ENCODE measurements at places on chromosomes 5 and 9.

GRCh38 chr9:107485458-107486043 is 4.0 kb downstream of the KLF4 start:
- DNase-seq, result no peak

GRCh38 chr9:105912863-105913516 is 218.6 kb downstream of the TMEM38B start:
- DNase-seq, result no peak

DNA sequence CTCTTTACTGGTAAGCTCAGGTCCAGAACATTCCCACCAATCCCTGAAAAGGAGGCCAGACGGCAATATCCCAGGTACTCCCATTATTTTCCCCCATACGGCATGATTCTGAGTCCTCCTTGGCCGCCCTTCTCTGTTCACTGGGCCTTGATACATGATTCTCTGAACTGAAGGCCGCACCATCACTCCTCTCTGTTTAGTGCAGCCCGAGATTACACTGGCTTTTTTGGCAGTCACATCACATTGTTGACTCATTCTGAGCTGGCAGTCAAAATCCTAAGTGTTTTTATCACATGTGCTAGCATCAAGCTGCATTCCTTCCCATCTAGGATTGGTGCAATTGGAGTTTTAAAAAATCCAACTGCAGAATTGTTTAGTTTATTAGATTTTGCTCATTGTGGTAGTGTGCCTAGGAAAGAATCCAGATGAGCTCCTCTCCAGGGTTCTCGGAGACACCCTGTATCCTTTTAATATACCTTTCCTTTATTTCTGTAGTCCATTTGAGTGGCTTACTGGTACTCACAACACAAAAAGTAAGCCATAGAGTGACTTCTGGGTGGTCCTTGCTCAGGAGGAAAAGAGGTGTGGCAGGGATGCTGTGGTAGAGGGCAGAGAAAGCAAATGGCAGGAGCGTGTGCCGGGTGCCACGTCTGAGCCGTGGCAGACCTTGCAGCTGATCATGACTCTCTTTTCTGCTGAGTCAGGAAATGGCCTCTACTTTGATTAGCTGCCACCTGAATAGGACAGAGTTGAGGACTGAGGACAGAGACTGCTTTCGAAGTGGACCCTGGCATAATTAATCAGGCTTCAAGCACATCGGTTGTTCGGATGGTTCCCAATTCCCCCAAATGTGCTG is 121.1 kb upstream of the IL12B start:
- no peak for DNase-seq

- DNase-seq, result no peak
Observed at GRCh38 chr5:106940986-106941385, 729.8 kb downstream of the EFNA5 start.

DNA sequence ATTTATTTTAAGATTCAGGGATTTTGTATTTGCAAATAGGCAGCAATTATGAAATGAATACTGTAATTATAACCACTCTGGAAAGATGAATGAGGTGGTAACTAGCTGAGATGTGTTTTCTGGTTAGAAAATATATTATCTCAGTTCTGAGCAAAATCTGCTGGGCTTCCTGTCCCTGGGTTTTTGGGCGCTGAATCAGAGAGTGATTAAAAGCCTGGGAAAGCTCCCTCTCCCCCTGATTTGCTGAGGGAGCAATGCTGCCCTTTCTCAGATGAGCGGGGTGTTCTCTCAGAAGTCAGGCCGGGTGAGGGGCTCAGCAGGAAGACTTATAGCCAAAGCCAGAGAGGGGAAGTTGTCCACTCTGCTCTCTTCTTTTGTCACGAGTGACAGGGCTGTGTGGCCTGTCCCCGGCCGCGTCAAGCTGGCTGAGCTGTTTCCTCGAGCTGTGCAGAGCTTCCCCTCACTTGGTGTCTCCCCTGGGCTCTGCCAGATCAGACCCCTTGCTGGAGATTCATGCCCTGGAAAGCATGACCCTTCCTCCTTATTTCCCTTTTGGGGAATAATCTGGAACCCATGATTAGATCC is 39.8 kb upstream of the PITX1 start:
- no peak for DNase-seq

DNA sequence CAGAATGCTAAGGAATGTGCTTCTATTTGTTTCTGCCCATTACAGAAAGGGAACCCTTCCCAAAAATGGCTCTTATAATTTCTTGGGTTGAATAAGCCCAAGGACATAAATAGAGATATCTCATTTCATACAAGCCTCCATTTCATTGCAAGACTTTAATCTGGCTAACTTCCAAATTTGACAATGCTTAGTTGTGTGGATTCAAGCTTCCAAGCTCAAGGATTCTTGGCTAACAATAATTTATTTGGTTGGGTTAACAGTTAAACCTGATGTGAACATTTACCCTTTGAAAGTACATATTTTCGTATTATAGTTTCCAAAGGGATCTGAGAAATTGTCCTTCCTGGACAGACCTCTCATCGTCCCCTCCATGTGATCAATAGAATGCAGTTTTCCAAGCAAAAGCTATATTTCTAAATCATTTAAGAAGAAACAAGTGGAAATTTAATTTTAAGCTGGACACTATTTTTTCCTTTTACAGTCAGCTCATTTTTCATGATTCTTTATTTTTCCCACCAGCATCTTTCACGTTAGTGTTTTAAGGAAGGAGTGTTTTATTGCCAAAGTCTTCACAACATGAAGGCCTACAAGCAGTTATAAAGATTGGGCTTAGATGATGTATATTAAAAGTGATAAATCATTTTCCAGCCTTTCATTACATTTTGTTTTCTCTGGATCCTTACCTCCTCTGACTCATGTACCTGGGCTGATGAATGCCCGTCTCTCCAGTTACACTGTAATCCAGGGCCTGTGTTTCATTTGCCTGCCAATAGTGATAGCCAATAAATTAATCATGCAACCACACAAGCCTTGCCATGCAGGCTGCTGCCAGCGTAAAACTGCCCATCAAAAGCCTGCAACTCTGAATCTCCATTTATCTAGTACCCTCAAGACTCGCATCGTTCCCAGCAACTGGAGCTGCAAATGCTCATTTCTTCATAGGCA is 176.7 kb downstream of the NTRK2 start:
- no peak for DNase-seq

DNA sequence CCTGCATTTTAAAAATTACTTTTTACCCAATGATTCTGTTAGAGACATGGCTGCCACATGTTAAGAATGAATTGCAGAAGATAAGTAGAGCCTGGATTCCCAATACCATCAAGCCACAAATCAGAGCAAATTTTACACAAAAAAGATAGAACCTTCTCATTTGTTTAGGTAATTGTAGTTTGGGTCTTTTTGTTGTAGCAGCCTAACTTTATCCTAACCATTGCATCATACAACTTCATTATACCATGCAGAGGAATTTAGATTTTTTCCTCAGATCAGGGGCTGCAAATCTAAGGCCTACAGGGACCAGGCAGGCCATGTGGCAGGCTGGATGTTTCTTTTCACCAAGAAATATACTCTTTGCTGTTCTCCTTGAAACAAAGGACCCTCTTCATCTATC is 34.6 kb downstream of the NKX2-5 start:
- DNase-seq, result no peak

- DNase-seq, result no peak
Observed at GRCh38 chr5:92424785-92425426, 1041.8 kb upstream of the ARRDC3 start.

DNA sequence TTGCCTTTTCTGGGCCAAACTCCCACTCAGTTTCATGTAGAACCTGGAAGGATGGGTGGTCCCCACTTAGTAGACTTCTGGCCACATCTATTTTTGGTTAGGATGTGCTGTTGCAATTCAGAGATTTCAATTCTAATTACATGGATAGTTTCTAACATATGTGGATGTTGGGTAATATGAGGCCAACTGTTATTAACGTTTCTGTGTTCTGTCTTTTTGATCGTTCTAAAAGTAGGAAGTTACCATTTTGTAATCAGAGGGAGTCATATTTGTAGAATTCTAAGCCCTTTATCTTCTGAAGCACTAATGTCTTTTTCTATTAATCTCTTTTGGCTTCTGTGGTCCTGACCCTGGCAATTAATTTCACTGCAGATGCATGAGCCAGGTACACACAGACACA is 141.6 kb upstream of the SPEF2 start:
- no peak for DNase-seq
